CD4-positive, alpha-beta T cell (primary cell): ENCODE measurements at places on chromosomes 12 and 14.

- DNase-seq: no peak
Observed at GRCh38 chr14:80150301-80150700, 61.0 kb downstream of the DIO2 start.

DNA sequence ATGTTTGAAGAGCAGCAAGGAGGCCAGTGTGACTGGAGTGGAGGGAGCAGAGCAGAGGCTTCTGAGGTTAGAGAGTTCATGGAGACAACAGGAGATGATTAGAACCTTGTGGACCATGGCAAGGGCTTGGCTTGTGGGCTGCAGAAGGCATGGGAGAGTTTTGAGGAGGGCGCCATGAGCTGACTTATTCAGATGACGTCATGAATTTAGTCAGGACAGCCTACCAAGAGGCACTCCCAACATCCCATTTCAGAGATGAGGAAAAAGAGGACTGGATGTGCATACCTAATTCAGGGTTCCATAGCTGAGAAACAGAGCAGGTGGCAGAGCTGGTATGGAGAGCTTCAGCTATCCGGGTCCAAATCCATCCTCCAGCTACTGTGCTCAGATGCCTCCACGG, 101.8 kb downstream of the PLXNC1 start:
- DNase-seq: no peak

DNA sequence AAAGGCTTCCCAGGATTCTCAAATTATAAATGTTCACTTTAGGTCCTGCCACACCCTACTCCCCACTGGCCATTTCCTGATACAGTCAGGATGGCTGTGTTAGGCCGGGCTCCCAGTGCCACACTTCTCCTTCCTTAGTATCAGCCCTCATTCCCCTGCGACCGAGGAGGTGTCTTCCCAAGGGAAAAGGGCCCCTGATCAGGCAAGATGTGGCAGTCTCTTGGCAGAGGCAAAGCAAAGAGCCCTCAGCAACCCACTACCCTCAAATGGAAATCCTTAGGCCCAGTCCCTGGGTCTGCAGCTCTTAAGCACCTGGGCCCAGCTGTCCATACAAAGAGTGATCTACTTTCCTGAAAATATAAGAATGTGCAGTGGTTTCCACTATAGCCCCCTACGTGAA, 96.5 kb upstream of the VASH1 start:
- no peak for DNase-seq

- no peak for DNase-seq
Observed at GRCh38 chr12:98154850-98155249, 360.5 kb upstream of the TMPO start.

GRCh38 chr12:42742716-42743115, 153.2 kb upstream of the PRICKLE1 start:
- DNase-seq: no peak

DNA sequence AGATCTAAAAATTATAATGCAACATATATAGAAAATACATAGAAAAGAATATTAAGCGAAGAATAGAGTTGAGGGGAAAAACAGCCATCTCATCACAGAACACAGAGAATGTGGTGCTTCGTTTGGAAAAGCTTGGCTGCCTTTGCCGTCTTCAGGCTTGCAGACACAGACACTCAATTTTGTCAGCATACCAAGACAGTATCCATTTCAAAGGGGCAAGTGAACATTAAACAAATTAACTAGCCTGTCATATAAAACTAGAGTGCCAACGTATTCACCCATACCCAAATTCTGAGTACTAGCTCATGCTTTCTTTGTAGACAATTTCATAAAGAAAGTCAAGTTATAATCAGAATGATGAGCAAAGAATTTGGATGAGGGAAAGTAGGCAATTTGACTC, 40.5 kb downstream of the DMAC2L start:
- DNase-seq: no peak

- DNase-seq: no peak
Observed at GRCh38 chr12:67966560-67966959, 22.7 kb upstream of the IFNG-AS1 start.

DNA sequence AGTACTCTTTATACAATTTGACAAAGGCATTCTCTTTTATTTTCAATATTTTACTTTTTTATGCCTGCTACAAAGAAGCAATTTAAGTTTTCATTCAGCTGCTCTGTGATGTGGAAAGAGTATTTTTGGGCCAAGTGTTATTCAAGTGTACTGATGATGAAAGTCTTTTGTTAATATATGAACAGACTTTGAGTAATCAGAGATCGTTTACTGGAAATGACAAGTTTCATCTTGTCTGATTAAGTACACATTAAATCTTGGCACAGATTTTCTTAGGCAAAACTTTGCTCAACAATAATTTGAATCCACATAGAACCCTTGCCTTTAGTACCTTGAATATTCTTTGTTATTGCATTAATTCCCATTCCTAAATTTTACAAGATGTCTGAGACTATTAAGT, 13.3 kb upstream of the PZP start:
- no peak for DNase-seq

- DNase-seq: no peak
Observed at GRCh38 chr12:24582954-24583601, 365.8 kb downstream of the BCAT1 start.

- DNase-seq: no peak
Observed at GRCh38 chr12:58804749-58805148, 115.6 kb downstream of the LRIG3 start.

- DNase-seq: no peak
Observed at GRCh38 chr12:28936221-28936620, 212.9 kb upstream of the FAR2 start.

- DNase-seq: no peak
Observed at GRCh38 chr12:54373649-54374561, 9.6 kb upstream of the GPR84 start.

DNA sequence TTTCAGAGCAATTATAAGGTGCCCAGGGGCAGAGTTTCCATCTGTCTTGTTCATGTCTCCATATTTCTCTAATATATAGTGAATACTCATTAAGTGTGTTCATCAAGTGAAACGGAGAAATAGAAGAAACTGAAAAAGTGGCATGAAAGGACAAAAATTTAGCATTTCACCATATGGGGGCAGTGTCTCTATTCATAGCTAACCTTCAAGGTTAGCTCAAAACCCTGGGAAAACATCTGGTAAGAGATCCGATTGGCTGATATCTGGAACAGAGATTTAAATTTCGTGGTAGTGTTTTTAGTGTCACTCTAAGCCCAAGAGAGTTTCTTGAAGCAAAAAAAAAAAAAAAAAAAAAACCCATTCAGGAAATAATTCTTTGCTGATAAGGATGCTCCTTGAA, 367.5 kb downstream of the DAD1 start:
- DNase-seq: peak; percentile 39

DNA sequence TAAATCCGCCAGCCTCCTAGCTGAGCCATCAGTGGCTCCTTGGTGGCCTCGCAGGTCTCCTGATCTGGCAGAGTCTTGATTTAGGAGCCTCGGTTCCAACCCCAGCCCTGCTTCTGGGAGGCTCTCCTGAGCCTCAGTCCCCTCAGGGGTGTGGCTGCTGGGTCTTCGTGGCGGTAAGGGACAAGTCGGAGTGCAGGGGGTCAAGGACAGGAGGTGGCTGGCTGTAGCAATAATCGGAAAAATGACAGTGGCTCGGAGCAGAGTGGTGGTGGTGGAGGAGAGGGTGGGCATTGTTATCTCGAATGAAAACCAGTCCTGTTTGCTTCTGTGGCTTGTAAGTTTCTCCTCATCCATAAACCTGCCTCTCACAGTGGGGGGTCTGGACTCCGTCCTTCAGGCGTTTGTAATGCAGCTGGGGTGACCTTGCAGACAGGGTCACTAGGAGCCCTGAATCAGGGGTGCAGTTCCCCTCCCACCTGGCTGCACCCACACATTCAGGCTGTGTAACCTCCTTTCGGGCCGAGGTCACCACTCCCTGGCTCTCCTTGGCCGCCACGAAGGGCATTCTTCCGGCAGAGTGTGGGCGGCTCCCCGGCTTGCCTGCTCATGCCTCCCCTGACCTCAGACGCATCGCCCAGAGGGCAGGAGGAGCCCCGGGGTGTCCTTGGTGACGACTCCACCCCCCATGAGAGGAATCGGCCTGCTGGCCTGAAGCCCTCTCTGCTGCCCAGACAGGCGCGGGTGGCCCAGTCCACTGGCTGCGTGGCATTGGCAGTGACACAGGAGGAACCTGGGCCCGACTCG, 8.1 kb downstream of the BCL7A start:
- DNase-seq: no peak

DNA sequence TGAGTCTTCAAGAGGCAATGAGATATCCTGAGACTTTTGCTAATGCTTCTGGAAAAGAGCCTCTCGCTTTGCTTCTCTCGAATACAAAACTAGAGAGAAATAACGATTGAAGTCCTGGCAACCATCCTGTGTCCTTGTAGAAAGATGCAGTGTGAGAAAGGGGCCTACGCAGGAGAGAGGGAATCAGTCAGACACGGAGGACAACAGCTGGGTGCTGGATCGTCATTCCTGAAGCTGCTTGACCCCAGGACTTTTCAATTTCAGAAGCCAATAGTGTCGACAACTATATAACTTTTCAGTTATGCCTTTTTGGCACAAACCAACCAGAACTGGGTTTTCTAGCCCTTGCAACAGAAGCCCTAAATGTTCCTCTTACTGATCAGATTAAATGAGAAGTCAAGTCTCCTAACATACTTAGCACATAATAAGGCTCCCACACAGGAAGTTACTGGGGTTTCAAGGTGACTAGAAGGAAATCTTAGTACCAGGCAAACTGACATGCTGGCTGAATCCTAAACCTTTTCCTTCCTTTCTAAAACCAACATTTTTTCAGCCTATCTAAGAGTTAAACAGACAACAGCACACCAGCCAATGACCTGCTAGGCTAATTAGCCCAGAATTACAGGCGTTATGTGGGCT, 755.6 kb downstream of the MED13L start:
- DNase-seq: no peak

DNA sequence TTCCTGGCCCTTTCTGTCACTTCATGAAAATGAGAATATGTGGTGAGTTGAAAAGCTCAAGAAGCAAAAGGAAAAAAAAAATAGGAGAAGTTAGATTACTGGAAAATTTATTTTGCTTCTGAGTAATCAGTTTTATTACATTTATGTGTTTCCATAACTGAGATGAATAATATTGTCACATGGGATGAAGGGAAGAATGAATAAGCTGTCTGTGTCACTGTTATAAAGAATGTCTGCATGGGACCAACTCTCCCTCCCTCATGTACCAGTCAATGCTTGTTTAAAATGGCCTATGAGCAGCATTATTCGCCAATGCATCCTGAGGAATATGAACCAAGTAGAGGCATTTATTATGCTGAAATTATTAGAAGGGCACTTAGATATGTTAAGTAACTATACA, 246.3 kb downstream of the PRKD1 start:
- DNase-seq: no peak

DNA sequence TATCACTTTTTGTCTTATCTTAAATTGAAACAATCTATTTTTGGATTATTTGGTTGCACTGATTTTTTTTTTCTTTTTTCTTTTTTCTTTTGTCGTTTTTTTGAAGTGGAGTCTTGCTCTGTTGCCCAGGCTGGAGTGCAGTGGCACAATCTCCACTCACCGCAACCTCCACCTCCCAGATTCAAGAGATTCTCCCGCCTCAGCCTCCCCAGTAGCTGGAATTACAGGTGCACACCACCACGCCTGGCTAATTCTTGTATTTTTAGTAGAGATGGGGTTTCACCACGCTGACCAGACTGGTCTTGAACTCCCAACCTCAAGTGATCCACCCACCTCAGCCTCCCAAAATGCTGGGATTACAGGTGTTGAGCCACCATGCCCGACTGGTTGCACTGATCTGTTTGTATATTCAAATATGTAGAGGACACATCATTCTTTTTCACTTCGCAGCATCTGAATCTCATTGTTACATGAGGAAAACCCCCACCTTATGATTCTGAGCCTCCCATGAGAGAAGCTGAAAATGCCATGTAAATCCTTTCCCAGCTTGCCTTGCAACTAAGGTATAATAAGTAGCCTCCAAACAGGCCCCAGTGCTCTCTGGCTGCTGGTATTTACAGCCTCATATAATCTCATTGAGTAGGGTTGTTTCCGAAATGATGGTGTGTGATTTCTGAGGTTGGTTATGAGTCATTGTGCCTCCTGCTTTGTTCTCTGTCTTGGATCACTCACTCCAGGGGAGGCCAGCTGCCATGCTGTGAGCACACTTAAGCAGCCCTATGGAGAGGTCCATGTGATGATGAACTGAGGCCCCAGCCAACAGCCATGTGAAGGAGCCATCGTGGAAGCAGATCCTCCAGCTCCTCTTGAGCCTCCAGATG, 5.2 kb upstream of the HSP90B1 start:
- DNase-seq: no peak

GRCh38 chr12:111443586-111443985, 37.9 kb downstream of the SH2B3 start:
- no peak for DNase-seq

GRCh38 chr12:28209782-28210181, 19.5 kb downstream of the CCDC91 start:
- no peak for DNase-seq

DNA sequence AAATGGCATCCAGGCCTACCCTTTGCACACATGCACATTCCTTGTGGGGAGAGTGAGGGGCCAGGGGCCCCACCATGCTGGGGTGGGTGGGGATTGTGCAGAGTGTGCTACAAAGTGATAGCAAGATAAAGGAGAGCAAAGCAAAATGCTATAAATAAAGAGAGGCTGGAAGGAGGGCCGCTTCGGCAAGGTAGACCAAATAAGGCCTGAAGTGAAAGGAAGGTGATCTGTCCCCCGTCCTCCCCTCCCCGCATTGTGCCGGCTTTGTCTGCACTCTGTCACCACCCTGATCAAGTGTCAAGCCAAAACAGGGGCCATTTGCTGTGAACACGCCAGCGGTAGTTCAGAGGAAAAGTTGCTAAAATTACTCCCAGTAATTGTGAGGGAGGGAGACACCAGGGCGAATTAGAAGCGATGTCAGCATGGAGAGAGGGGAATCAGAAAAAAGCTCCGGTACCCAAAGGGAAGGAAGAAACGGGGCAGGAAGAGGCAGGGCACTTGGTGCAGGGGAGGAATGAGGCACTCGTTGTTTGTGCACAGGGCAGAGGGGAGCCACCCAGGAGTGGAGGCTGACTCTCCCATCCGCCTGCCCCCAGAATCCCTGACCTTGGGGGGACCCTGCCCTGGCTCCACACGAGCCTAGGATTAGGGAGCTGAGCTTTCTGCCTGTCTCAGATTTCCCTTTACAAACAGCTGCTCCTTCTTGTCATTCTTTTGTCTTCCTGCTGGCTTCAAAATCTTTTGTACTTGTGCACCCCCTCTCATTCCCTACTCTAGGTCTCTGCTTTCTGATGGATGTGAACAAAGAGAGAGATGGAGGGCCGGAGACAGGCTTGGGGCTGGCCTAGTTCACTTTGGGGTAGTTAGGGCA, 2.9 kb upstream of the MYH7 start:
- no peak for DNase-seq

- DNase-seq: no peak
Observed at GRCh38 chr12:10363914-10364814, 25.7 kb downstream of the KLRK1 start.

GRCh38 chr12:28253161-28253641, 62.9 kb downstream of the CCDC91 start:
- DNase-seq: peak; percentile 73

DNA sequence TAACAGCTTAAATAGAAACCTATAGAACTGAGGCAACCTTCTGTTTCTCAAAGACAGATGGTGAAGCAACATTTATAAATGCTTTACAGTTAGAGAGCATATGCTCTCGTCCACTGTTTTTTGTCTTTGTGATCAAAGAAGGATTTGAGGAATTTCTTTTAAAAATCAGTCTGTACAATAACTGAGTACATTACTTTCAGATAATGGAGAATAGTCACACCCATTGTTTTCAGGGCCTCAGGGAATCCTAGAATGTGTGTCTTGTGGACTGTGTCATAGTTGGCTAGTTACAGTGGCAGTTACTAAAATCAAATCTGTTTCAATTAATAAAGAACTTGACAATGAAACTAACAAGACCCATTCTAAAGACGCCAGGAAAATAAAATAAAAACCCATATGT, 107.9 kb downstream of the PRKCH start:
- DNase-seq: no peak
